OCI-LY7 (cell line): ENCODE measurements at places on chromosomes 12 and 14. TPM values are rescaled to one million over a fixed set of nuclear protein-coding genes. Genes with fewer than 3 reads are reported as not detected.

The MAPKAPK5 gene
- 74.6 and 76.5 TPM in 2 replicates for total RNA-seq

The SLC24A4 gene
- not detected in 2 replicates for total RNA-seq

DNA sequence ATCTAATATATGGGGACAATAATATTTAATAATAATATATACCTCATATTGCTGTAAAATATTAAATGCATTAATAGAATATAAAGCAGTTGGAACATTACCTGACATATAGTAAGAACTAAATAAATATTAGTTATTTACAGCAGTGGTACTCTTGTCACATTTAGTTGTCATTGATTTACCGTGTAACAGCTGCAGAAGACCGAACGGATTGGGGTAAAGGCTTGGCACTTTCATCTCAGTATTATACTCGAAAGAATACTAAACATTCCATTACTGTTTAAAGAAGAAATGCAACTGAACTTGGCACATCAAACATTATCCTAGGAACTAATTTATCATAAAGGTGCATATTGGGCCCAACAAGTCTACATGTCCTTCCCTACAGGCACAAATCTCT is 61.1 kb downstream of the ITPR2 start:
- DNase-seq: no peak

DNA sequence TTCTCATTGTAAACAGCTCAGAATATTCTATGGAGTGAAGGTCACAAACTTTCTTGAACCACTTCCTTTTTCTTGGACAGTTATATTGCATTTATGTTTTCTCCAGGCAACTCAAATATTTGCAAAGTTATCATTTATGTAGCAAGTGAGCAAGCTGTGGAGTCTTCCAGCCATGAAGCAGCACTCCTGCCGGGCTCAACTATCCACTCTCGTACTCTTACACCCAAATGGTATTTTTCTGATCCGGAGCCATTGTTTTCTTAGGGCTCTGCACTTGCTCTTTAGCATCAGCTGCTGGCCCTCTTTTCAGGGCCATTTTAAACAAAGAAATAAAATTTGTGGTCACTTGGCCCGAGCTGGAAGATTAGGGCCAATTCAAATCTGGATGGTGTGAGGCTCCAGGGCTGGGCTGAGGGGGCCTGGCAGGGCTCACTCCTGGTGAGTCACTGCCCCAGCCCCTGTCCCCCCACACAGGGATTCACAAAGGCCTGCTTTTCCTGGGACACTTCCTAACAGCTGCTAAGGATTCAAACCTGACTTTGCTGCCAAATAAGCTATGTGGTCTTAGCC is 19.7 kb downstream of the SYNE3 start:
- no peak for DNase-seq

DNA sequence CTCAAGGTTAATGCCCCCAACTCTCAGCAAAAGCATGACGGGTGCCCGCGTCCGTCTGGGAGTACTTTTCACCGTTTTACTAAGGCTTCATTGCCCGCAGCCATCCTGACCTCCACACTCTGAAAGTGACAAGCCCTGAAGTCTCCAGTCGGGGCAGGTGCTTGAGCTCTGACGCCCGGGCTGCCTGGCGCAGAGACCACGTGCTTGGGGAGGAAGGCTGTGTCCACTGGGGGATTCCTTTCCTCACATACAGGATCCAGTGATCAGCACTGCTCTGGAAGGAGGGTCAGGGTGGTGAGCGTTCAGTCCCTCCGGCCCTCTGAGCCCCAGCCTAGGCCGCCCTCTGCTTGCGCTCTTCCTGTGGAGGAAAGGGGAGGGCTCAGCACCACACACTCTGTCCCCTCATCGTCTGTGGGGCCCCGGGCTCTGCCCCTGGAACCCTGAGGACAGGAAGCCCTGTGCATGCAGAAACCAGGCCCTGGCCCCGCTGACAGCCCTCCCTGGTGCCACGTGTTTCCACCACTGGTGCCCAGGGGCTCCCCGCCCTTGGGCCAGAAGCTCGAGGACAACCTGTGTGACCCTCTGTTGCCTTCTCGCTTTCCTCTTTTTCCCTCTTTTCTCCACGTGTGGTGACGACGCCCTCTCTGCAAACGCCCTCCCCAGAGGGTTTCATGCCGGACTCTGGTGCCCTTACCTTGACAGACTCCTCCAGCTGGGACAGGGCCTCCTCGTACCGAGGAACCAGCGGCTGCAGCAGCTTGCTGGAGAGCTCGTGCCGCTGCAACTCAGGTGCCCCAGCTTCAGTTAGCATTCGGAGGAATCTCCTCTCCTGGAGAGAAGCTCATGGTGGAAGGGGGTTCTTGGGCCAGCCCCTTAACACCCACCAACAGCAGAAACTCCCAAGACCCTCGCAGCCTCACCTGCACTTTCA is 4.9 kb downstream of the DDX51 start:
- DNase-seq: no peak

DNA sequence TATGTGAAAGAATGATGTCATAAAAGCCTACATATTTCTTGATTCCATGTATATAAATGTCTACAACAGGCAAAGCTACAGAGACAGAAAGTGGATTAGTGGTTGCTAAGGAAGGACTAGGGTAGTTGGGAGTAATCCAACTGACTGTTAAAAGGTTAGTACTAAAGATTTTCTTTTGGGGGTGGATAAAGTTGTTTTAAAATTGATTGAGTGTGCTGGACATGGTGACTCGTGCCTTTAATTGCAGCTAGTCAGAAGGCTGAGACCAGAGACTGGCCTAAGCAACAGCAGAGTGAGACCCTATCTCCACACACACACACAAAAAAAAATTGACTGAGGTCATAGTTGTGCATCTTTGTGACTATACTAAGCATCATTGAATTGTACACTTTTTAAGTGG is 234.3 kb downstream of the C12orf50 start:
- no peak for DNase-seq
